ENCODE measurements at places on chromosomes 7 and 10.

GRCh38 chr7:92279396-92280031 is 33.7 kb downstream of the ANKIB1 start:
- DNase-seq: no peak

GRCh38 chr10:30043476-30044270 is 15.7 kb downstream of the JCAD start:
- no peak for DNase-seq

DNA sequence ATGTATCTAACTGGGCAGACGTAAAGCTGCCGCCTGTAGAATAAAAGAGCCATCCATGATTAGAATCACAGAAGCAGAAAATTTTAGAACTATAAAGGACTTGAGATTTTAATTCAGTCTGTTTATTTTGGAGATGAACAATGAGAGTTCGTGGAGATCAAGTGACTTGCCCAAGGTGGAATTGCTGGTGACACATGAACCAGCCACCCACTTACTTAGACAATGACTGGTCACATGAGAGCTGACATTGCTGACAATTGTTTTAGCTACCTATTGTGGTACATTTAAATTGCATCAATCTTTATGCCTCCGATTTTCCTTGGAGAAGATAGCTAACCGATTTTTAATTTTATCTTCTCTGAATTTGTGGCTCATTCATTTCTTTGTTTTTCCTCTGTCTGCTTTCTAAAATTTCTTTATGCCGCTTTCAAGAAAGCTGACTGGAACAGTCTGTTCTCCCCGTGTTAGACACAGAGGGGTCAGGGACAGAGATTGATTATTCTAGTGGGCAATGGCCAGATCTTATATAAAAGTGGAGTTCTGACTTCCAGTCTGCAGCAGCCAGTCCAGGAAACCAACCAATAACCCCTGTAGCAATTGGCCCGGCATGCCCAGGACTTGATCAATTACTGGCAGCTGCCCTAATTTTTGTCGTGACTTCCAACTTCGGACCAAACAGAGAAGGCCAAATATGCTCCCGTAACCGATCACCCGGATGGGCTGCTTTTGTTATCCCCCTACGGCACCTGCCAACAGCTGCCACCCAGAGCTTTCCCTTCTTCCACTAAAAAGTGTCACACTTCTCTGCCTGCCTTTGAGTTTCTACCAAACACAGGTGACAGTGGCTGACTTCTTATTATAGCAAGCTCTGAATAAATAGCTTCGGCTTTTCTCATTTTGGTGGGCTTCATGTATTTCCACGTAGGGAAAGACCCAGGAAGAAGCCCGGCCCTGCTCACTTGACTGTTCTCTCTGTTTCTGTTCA is 241.6 kb downstream of the CAMK1D start:
- DNase-seq: no peak

DNA sequence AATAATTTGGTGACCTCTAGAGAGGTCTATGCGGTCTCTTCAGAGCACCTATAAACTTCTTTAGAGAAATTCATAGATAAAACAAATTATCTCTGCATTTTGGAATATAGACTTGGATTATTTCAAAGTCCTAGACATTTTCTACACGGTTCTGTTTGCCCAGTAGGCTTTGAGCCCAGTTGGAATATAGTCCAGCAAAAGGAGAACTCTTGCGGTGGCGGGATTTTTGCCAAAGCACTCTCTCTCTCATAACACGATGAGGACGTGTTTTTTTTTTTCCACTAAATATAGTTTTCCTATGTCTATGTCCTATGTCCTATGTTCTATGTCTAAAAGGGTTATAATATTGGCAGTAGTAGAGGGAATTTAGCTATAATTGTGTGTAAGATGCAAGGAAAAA is 164.9 kb upstream of the AGR3 start:
- DNase-seq: no peak

GRCh38 chr10:51422311-51423120 is 276.9 kb downstream of the CSTF2T start:
- DNase-seq: peak; percentile 1

- DNase-seq: no peak
Measured at GRCh38 chr7:138799336-138800000, 1.5 kb upstream of the ATP6V0A4 start.

DNA sequence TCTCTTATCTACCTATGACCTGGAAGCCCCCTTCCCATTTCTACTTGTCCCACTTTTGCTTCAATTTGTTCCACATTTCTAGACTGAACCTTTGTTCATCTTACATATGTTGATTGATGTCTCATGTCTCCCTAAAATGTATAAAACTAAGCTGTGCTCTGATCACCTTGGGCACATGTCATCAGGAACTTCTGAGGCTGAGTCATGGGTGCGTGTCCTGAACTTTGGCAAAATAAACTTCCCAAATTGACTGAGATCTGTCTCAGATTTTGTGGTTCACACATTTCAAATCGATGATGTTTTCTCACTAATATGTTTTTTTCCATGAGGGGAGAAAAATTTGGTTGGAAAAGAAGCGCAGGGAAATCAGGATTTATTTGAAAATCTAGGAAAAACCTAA is 406.2 kb upstream of the LRRTM3 start:
- no peak for DNase-seq

Data from GDM1 (cell line).